ENCODE measurements at places on chromosomes 12 and 14. TPM values are rescaled to one million over a fixed set of nuclear protein-coding genes. Genes with fewer than 3 reads are reported as not detected.

The SDR9C7 gene
- total RNA-seq = not detected

The GLS2 gene
- 0.20 TPM for total RNA-seq

The NFE2 gene
- total RNA-seq = 0.39 TPM

The SOS2 gene
- total RNA-seq = 19.3 TPM

The IL26 gene
- not detected for total RNA-seq

The SP1 gene
- 29.3 TPM for total RNA-seq

The CIROP gene
- not detected for total RNA-seq

The APOLD1 gene
- 12.7 TPM for total RNA-seq

The PPP1R1A gene
- total RNA-seq = not detected

The GPD1 gene
- total RNA-seq = 0.39 TPM

All from RPMI7951 (cell line).